ENCODE measurements at places on chromosomes 12 and 14.

- DNase-seq: no peak
Observed at GRCh38 chr12:74849801-74850200, 312.2 kb downstream of the ATXN7L3B start.

- DNase-seq: peak; percentile 16
Observed at GRCh38 chr14:26636561-26636960, 38.7 kb upstream of the NOVA1 start.

GRCh38 chr12:2118061-2118460 is 65.3 kb downstream of the CACNA1C start:
- DNase-seq: no peak

- no peak for DNase-seq
Observed at GRCh38 chr12:6974180-6974579, 3.5 kb downstream of the EMG1 start.

GRCh38 chr12:131456301-131457027 is 254.4 kb upstream of the SFSWAP start:
- DNase-seq: no peak

DNA sequence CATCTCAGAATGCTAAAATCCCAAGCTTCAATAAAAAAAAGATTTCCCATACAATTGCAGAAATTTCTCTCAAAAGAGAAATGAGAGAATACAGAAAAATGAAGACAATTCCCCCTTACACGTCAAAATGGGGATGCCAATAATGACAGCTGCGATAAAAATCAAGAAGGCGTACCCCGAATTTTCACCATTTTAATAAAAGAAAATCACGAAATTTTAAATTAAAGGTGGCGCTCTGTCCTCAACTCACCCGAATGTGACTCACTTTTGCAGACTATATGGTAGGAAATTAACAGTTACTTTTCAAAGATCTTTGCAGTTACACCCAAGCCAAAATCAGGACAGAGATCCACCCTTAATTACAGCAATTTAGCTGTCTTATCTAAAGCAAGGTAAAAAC is 2.1 kb downstream of the ATP2B1 start:
- DNase-seq: no peak

- no peak for DNase-seq
Observed at GRCh38 chr12:8950702-8951478, 1.4 kb upstream of the M6PR start.

DNA sequence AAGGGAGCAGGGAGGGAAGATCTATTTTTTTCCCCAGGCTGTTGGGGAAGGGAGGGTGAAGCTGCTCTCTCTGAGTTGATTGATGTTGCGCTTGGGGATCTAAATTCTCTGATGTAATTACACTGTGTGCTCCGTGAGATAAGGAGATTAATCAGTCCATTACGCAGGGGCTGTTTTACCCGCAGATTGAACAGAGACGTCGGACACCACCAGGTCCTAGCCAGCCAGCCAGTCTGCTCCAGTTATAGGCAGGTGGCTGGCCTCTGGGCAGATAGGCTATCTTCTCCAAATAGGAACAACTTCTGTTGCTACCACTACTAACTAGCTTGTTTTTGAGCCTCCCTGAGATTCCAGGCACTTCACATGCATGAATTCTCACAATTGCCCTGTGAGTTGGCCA is 91.1 kb downstream of the SRRM4 start:
- DNase-seq: no peak

Data from pons (tissue), 1 donor.